NCI-H1417 treated with DMSO at 0.1 percent for 48 hours (cell line): ENCODE measurements at places on chromosomes 5 and 9.

GRCh38 chr9:28127101-28127500 is 553.8 kb upstream of the C9orf72 start:
- no peak for DNase-seq

- no peak for DNase-seq
Observed at GRCh38 chr5:68071282-68071632, 144.3 kb upstream of the PIK3R1 start.

- DNase-seq = no peak
Observed at GRCh38 chr5:105638437-105638836, 2032.3 kb downstream of the EFNA5 start.

DNA sequence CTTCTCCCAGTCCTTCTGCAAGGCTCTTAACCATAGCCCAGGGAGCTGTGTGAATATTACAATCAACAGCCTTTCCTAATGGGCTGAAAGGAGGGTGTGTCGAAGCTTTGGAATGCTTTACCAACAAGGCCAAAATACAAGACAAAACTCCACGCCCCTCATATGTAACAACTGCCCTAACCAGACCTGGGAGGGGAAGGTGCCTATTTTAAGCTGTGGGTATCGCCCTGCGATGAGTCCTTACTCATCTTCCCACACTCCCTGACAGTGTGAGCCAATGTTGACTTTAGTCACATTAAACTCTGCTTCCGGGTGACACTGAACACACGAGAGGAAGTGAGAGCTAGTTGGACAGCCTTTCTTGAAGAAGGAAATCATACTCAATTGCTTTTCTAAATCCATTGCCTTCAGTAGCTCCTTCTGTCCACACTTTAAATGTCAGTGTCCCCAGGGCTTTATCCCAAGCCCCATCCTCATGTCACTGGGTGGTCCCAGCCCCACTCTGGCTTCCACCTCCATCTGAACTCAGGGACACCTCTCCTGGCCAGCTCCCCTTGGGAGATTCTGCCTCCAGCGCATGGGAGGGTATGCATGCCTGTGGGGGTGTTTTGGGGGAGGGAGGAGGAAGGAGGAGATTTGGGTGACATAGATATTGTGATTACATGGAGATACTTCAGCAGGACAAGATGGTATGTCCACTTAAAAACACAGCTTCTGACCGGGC is 6.5 kb upstream of the TBC1D9B start:
- no peak for DNase-seq

GRCh38 chr5:178145965-178146820 is 7.5 kb downstream of the NHP2 start:
- no peak for DNase-seq

DNA sequence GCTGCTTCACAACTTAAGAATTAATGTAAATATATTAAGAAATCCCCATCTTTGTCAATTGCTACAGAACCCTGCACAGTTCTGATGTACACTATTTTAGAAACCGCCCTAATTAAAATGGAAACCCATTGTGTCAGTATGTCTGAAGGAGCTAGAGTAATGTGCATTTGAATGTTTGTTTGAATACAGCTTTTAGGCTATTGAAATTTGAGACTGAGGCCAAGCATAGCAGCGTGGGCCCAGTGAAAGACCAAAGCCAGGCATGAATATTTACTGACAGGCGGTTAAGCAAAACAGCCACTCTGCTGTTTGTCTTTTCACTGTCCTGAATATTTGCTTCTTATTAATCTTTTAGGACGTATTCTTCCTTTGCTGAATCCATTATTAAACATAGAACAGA is 252.3 kb downstream of the IZUMO3 start:
- DNase-seq = no peak

DNA sequence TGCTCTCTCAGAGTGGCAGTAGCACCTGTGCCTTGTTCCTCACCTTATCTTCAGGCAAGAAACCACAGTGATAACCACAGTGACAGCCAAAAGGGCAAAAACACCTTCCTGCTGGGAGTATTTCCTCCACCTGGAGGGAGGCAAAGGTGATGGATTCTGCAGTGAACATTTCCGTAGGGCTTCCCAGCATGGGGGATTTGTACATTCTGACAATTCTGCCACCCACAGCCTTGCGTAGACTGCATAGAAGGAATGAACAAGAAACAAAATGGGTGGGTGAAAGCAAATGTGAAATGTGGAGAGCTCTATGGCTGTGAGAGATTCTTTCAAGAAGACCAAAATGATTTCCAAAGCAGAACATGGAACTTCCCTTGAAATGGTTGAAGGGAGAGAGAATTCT is 111.4 kb downstream of the ZNF462 start:
- DNase-seq = no peak

- DNase-seq = no peak
Observed at GRCh38 chr5:80516826-80517225, 28.9 kb downstream of the FAM151B start.

DNA sequence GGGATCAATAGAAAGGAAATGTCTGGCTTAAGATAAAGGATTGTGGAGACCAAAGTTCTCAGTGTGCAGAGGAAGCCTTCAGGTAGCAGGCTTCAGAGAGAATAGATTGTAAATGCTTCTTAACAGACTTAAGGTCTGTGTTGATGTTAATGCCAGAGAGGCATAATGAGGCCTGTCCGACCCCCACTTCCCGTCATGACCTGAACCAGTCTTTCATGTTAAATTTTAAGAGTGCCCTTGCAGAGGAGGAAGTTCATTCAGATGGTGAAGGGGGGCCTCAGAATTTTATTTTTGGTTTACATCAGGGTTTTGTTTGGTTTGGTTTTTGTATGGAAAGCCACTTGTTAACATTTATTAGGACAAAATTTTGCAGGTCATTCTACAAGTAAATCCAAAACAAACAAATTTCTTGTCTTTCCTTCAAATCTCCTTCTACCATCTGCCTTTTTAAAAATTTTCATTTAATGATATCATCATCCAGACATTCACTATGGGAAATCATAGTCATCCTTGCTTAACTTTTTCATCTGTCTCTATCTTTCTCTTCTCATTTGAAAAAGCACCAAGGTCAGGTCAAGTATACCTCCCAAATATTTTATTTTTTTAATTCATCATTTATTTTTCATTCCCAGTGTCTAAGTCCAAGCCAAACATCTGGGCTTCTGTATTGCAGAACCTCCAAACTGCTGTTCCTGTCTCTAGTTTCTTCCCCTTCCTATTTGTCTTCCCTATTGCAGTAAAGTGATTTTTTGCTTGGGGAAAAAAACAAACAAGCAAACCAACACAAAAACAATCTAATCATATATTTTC is 6.9 kb upstream of the ABCA1 start:
- no peak for DNase-seq

DNA sequence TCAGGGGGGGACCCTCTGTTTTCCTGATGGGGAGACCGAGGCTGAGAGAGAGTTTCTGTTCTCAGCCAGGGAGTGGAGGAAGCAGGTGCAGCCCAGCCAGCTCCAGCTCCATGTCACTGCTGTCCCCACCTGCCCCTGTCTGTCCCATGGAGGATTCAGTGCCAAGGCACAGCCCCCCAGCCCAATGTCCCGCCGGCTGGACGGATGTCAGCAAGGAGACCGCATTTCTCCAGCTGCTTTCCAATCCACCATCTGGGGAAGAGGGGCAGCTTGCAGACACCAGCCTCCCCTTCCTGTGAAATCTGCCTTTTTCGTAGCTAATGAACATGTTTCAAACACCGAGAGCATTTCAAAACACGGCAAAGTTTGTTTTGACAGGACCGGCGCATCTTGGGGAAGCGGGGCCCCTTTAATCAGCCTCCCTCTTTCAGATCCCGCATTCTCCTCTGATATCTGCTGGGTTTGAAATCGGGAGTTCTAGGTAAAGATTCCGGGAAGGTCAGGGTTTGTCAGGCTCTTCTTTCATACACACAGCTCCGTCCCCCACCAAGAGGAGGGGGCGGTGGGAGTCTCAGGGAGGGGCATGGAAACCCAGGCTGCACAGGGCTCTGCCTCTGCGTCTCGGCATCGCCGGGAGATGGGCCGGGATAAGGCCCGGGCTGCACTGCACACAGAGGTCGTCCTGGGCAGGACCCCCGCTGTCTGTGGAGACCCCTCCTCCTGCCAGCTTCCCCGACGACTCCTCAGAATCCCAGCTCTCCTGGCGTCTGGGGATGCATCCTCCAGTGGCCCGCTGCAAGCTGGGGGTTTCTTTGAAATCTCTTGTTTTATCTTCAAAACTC is 74.8 kb downstream of the NEK6 start:
- DNase-seq = no peak

DNA sequence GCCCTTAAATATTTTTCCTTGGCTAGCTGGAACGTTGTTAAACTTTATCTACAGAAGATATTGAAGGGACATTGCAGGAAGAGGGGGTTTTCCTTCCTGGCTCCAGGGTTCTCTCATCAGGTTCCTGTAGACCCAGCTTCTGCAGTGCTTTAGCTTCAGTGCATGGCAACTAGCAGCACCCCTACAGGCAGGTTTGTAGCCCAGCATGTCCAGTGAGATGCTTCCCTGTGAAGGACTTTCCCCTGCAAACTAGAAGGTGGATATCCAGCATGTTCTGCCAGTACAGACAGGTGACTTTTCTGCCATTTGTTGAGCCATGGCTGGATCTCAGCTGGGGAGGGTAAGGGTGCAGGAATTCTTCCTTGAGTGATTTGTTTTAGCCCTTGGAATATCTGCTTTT is 10.4 kb downstream of the CCL28 start:
- DNase-seq = no peak

DNA sequence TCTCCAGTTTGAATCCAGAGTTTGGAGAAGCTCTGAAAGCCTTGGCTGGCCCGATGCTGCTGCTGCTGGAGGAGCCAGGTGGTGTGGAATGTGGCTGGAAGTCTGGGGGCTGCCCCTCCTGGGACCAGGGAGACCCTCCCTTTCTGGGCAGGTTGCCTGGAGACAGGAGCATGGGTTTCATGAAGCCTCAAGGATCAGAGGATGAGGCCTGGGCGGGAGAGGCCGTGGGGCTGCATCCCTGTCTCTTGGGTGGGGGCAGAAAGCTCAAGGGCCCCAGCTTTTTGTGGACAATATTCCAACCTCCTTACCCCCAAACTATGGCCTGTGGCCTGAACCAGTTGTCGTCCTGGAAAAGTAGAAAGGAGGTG is 10.1 kb downstream of the FGF18 start:
- DNase-seq = no peak

DNA sequence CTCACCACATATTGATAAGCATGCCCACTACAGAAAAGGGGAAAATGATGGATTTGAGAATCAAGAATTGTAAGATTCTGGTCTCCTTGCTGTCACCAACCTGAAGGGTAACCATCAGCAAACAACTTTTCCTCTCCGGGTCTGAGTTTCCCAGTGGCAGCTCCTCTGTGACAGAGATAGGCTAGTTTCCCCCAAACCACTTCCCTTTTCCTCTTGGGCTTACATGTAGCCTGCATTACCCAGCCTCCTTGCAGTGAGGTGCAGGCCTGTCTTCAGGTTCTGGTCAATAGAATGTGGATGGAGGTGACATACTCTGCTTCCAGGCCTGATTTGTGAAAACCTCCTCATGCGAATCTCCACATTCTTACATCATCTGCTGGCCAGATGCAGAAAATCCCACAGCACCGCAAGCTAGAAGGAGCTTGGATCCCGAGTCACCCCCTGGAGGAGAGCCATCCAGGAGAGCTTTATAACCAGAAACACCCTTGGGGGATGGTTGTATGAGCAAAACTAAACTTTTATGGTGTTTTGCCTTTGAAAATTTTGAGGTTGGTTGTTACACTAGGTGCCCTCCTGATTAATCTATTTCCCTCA is 206.1 kb downstream of the RGS3 start:
- DNase-seq = no peak
